ENCODE measurements at places on chromosomes 4 and X.

DNA sequence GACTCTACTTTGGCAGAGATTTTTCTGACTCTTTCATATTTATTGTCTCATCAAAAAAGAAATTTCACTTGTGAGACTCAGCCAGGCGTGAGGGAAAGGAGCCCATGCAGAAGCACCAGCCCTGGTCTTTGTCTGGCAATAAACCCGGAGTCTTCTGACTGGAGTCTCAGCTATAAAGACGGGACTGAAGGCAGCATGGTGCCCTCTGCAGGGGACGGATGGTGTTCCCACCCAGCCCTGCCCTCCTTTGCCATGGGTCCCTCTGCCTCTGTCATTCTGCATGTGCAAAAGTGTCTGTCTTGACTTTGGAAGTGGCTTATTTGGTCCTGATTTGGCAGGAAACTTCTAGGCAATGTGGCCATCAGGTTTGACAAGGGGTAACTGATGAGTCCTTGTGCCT, 14.2 kb downstream of the ZNF185 start:
- DNase-seq, result no peak

GRCh38 chr4:143700416-143701352, at the start of gene FREM3:
Gene FREM3 (minus strand): TSS chr4:143700675. CDS start chr4:143700675, 0 bp downstream.
- no peak for DNase-seq

DNA sequence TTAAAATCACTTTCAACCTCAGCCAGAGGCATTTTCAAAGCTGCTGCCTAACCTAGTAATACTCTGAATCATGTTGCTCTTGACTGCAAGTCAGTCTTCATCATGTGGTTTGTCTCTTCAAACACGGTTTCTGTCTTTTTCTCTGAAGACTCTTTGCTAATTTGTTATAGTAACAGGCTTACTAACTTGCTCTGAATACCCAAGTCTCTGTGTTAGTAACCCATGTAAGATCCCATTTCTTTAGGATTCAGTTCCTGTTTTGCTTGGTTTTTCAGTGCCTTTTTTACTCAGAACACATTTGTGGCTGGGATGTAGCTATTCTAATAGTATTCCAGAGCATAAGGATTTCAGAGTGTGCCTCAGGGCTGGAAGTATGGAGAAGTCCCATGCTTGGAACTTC, 1450.6 kb upstream of the IGFBP7 start:
- no peak for DNase-seq

GRCh38 chrX:18995221-18995620, 11.3 kb upstream of the PHKA2 start:
- DNase-seq, result no peak
